BE2C (cell line): ENCODE measurements at places on chromosomes 4 and X.

DNA sequence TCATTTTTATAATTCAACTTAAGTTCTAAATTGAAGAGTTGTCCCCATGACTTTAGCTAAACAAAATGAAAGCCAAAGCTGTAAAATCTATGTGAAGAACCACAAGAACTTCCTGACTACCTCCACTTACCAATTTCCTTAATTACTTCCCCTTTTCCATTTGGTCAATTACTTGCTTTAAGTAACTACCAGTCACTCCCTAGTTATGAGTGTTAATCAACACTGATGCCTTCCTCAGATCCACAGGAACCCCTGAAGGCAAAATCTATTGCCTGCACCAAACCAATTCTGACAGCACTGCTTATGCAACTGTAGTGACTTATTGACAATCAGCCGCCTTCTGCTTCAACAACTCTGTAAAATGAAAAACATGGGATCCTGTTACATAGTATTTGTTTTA lies 10.5 kb downstream of the RBMX start:
- no peak for DNase-seq

DNA sequence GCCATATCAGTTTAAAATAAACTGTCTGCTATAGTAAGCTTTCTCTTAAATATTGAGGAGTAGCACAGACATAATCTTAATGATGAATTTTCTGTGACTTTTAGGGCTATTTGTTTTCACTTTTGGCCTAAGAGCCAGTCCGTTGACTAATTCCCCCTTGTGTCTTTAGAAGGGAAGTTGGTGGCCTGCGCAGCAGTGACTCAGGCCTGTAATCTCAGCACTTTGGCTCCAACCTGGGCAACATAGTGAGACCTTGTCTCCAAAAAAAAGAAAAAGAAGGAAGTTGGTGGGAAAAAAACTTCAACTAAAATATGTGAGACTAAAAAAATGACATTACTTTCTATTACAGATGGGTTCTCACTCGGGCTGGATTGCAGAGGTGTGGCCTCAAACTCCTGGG lies 3.4 kb downstream of the NCAPG start:
- DNase-seq: no peak

GRCh38 chr4:182454440-182455013 lies 211.3 kb downstream of the TENM3 start:
- DNase-seq: no peak

DNA sequence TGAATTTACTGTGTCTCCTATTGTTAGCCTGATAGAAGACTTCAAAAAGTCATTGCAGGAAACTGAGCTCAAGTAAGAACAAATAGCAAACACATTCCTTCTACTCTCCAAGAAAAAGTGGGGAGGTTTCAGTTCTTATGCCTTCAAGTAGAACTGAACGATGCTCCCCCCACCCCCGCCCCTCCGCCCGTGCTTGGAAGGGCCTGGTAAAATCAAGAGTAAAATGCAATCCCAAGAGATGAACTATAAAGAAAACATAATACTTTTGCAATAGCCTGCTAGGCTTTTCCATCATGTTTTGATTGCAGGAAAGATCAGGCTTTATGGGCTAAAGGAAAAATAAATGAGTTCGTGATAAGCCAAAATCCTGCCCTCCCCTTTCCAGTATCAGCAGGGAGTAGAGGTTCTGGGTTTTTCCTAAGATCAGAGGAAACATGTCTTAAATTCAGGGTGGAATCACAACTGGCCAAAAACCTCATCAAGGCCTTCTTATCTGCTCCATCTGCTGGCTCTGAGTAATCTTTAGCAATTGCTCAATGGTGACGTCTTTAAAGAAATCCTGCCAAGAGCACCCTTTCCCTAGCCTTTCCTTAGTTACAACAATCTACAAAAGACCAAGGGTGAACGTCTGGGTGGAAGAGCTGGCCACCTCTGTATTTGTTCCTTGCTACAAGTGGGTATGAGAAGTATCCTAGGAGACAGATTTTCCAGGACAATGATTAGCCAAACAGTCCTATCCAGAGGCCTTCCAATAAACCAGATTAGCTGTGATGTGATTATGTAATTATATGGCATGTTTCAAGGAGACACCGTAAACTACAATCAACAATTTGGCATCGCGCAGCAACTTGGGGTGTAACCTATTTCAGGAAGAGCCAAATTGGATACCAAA lies 66.3 kb upstream of the FAM9C start:
- no peak for DNase-seq

GRCh38 chrX:130874751-130875150 lies 28.3 kb downstream of the ENOX2 start:
- no peak for DNase-seq

GRCh38 chr4:3320361-3321023 lies 27.7 kb downstream of the RGS12 start:
- peak; percentile 3 for DNase-seq

GRCh38 chrX:109954333-109954732 lies 48.6 kb upstream of the TMEM164 start:
- no peak for DNase-seq

- no peak for DNase-seq
Observed at GRCh38 chr4:95505151-95505550, 43.6 kb downstream of the UNC5C start.

- DNase-seq: no peak
Observed at GRCh38 chr4:1178300-1179088, 6.1 kb upstream of the SPON2 start.

- no peak for DNase-seq
Observed at GRCh38 chrX:131734621-131735020, 190.7 kb downstream of the OR13H1 start.

DNA sequence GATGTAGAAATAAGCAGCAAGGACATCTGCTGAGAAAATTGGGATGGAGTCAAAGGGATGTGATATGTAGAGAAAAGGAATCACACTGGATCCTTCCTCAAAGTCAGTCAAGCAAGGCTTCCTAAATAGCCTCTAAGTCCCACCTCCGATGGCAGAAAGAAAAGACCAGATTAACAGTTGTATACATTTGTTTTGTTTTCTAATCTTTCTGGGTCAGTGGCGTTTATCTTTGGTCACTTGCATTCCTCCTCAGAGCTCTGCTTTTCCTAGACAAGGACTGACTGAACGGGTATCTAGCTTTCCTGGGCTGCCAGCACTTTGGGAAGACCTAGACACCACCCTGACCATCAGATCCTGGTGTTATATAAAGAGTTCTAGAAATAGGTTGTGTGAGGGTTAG lies 23.2 kb downstream of the PACRGL start:
- no peak for DNase-seq

DNA sequence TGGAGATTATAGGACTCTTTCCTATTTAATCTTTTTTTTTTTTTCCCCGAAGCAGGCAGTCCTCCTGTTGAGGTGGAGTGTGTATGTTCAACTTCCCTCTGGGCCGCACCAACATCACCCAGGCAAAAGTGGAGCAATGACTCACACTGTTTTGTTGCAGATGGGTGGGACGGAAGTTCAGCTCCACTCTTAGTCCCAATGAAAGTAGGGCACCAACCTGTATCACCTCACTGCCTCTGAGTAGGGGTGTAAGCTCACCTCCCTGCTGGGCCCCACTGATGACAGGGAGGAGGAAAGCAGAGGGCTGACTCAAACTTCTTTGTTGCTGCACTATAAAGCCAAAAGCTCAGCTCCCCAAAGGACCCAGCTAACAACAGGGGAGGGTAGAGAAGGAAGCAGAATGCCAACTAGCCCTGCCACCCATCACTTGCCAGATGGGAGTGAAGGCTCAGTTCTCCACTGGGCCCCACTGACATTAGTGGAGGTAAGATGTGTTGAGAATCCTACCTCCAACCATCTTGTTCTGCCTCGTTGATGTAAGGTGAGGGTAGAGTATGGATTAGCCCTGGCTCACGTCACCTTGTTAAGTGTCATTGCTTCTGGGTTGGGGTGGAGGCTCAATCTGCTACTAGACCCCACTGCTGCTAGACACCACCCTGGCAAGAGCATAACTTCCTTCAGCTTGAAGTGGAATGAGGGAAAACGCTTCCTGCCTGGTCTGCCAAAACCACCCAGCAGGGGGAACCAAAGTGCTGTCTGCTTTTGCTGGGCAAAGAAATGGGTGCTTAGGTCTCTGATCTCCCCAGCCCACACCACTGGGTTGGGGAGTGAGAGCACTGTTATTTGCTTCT lies 14.1 kb downstream of the RPS6KA3 start:
- DNase-seq: peak; percentile 41

DNA sequence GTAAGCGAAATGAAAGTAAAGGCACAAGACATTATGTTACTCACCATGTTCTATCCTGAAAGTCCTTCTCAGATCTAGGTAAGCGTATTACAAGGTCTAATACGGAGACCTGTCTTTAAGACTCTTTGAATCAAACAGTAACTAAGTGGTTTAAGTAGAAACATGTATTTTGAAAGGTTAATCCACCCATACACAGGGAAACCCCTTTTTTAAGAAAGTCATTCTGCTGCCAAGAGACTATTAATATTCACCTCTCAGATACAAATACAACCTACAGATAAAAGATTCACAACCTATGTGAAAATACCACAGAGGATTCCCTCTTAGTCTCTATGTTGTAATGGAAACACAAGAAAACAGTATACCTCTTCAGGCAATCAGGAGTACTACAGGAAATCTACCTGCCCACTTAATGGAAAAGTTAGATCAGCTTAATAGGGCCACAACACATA lies 63.2 kb upstream of the TNIP3 start:
- DNase-seq: no peak

- DNase-seq: no peak
Observed at GRCh38 chr4:76898385-76898692, 395 bp upstream of the SOWAHB start.

DNA sequence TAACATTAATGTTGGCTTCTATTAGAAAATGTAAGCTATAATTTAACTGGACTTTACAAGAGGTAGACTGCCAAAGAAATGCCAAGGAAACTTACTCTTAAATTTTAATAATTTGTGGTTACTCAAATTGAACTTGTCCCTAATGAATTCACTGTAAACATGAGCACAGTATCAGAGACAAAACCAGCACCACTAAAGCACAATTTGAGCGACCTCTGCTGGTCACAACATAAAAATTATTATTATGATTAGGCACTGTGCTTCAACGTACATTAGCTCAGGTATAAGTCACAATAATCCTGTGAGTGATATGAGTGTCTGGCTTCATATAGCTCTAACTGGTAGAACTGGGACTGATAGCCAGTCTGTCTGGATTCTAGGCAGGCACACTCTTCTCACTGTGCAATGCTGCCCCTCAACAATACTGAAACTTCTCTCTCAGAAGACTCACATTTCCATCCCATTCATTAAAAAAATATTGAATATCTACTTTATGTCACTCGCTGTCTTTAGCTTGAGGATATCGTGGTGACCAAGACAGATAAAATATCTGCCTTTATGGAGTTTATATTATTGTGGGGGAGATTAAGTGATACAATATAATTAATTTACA lies 8.0 kb downstream of the NUDT6 start:
- DNase-seq: no peak

DNA sequence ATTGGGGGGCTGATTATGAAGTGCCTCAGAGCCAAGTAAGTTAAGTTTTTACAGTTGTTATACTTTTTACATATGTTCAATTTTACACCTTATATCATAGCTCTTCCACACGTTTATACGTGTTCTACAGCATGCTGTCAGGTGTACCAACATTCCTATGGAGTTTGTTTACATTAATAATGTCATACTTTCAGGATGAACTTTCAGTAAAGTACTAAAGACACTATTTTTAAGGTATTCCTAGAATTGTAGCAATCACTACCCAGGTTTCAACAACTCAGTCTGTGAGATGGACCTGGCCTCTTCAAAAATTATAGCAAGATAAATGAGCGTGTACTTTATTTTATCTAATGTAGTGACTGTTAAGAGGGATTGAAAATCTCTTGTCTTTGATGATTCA lies 92.6 kb downstream of the PTPN13 start:
- DNase-seq: no peak

DNA sequence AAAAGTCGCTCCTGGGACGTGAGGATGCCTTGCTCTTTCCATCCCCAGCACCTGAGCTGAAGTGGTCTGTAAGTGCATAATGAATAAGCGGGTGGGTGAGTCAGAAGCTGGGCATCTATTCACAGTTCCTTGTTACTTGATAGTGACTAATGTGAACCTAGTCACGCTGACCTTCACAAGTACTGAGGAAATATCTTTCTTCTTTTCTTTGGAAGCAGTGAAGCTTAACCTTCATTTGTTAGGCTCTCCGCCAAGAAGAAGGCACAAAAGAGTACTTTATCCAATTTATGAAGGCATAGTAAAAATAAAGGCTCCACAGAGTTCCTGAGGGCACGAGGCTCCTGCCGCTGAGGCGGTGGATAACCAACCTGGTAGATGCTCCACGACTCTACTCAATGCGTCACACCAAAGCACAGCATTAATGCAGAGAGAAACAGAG lies 475.7 kb upstream of the SLIT2 start:
- DNase-seq: no peak

GRCh38 chr4:128323401-128323800 lies 35.8 kb upstream of the PGRMC2 start:
- DNase-seq: no peak

GRCh38 chr4:118344801-118345200 lies 8.0 kb downstream of the PRSS12 start:
- no peak for DNase-seq

GRCh38 chrX:54089191-54089590 lies 44.9 kb upstream of the PHF8 start:
- no peak for DNase-seq

GRCh38 chrX:68824565-68825125 lies 4.2 kb upstream of the EFNB1 start:
- no peak for DNase-seq

DNA sequence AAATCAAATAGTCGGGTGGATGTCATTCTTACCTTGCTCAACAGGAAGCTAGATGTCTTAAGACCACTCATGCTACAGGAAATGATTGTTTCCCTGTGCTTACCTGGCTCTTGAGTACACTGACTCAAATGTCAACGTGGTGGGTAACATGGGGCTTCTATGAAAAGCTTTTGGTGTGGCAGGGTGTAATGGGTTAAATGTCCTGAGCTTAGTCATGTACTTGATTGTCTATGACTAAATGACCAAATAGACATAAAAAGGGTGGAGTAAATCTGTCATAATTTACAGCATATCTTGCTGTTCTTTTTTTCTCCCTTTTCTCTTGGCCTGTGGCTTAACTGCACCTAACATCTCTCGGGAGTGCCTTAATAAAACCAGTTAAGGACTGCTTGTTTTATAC lies 44.9 kb downstream of the CCNG2 start:
- DNase-seq: no peak

GRCh38 chr4:107970063-107970798 lies 19.5 kb upstream of the HADH start:
- DNase-seq: no peak

- DNase-seq: peak; percentile 79
Observed at GRCh38 chr4:138919094-138919936, 96.3 kb upstream of the NOCT start.

GRCh38 chr4:159041054-159042034 lies 61.5 kb upstream of the RAPGEF2 start:
- no peak for DNase-seq

DNA sequence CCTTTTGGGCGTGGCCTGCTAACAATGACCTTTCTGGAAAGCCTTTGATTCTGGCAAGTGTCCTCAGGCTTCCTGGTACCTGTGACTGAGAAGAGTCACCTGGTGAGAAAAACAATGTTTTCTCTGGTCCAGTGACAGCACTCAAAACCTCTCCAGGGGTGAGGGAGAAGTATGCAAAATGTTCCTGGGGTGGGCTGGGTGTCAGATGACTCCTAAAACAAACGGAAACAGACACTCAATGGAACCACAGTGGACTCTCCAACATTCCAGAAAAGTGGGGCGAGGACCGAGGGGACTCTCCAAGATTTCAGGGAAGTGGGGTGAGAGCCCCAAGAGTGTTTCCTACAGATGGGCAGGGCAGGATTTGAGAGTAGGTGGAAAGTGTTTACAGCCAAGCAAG lies 69.5 kb downstream of the ANAPC4 start:
- DNase-seq: no peak

- DNase-seq: no peak
Observed at GRCh38 chr4:107701565-107701964, 18.5 kb downstream of the PAPSS1 start.
